Activated CD4-positive, alpha-beta T cell treated with anti-CD3 and anti-CD28 coated beads, Interleukin-2, amount 50 U/mL, for 24 hours (primary cell): ENCODE measurements at places on chromosomes 3 and 15.

DNA sequence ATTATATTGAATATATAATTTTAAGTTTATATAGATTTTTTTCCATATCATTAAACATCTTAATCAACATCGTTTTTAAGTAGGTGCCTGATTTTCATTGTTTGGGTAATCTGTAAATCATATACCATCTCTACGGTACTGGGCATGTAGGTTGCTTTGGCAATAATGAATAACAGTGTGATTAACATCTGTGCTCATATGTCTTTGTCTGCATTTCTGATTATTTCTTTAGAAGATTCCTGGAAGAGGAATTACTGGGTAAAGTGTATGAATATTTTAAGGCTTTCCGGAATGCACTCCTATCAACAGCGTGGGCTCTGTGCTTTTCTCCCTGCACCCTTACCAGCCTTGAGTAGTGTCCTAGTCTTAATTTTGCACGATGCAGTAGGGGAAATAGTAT, 119.8 kb upstream of the LIPC start:
- no peak for DNase-seq

- DNase-seq: no peak
Observed at GRCh38 chr15:72033711-72034110, 84.2 kb downstream of the MYO9A start.

- DNase-seq: peak; percentile 61
Observed at GRCh38 chr3:159988617-159989271, at the start of gene IL12A. Gene IL12A, plus strand, starts transcription at chr3:159988835.

GRCh38 chr3:40333416-40333815, 23.9 kb downstream of the EIF1B start:
- DNase-seq: no peak

- DNase-seq: no peak
Observed at GRCh38 chr3:100968932-100969906, 24.0 kb downstream of the ABI3BP start.

GRCh38 chr3:72847282-72847681, 963 bp downstream of the SHQ1 start:
- no peak for DNase-seq

GRCh38 chr3:195150181-195151118, 120.5 kb downstream of the XXYLT1 start:
- no peak for DNase-seq

DNA sequence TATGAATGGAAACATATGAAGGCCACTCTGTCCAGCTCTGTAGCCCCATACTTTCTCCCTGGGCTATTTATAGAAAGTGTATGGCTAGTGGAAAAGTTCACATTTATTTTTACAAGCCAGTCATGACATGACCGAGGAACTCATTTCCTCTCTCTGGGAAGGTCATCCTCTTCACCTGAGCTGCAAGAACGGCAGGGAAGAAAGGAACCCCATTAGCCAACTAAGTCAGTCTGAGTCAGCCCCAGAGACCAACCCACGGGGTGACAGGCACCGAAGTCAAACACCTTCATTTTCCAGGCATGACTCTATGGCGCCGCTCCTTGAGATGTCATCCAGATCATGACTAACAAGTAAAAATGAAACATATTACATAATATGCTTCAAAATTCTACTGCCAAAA, 4.8 kb downstream of the PAQR9 start:
- no peak for DNase-seq

DNA sequence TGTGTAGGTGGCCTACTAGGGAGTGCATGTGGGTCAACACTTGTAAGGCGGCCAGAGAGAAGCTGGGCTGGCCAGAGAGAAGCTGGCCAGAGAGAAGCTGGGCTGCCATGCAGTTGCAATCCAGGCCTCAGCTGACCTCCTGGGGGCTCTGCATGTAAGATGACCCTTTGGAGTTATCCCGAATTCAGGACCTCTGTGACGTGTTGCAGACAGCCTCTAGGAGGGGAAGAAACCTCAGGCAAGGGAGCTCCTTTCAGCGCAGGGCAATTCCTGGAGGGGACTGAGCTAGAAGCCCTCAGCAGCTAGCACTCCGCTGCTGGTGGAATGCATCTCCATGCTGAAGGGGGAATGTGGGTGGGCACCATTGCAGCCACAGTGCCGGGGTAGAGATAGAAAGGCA, 15.8 kb upstream of the KBTBD12 start:
- no peak for DNase-seq

GRCh38 chr15:48653913-48654670, 8.6 kb upstream of the FBN1 start:
- no peak for DNase-seq

DNA sequence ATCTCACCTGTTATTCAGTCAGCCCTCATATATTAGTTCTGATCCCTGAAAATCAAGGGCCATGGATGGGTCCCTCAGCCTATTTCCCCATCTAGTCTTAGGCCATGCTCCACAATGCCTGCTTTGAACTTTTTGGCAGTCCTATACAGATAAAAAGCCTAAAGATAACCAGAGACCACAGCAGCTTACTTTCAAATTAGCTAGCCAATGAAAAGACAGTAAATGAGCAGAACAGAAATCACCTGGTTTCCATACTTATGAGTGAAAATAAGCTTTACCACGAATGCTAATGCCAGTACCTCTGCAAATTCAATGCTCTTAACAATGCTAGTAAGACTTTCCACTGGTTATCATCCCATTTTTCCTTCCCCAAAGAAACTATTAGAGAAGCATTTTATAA, 141.6 kb upstream of the SPRED1 start:
- no peak for DNase-seq

- DNase-seq: no peak
Observed at GRCh38 chr3:72232331-72232730, 447.4 kb upstream of the PROK2 start.

DNA sequence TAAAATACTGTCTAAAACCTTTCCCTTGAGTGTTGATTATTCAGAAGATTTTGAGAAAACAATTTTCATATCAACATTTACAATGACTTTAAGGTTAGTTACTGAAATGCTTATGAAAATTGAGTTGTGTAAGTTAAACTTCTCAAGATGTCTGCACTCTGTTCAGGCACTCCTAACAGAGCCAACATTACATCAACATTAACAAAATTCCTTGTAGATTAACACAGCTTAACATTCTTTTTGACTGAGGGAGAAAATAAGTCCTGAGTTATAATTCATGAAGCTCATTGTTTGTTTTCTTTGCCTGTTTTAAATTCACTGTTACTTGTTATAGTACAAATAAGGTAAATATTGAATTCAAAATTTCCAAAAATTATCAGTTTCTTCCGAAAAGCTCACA, 9.0 kb downstream of the ACKR4 start:
- DNase-seq: no peak

DNA sequence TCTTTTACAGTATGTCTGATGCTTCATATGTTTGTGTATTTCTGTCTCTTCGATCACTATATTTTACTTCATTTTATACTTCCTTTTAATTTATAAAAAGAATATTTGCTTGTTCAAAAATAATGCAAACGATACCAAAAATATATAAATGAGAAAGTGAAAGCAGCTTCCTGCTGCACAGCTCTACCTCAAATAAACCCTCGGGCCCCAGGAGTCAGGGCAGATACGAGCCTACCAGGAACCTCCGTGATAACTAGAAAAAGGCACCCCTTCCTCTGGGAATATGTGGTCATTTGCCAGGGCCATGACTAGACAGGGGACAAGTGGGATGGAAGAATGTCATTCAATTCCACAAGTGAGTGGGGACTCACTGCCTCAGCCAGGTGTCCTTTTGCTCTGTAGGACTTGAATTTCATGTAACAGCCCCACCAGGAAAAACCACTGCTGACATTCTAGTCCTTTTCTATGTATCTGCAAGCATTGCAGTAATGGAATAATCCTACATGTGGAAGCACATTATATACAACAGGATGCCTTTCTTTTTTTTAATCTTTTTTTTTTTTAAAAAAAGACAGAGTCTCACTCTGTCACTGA, 133.3 kb downstream of the SUCLG2 start:
- no peak for DNase-seq

DNA sequence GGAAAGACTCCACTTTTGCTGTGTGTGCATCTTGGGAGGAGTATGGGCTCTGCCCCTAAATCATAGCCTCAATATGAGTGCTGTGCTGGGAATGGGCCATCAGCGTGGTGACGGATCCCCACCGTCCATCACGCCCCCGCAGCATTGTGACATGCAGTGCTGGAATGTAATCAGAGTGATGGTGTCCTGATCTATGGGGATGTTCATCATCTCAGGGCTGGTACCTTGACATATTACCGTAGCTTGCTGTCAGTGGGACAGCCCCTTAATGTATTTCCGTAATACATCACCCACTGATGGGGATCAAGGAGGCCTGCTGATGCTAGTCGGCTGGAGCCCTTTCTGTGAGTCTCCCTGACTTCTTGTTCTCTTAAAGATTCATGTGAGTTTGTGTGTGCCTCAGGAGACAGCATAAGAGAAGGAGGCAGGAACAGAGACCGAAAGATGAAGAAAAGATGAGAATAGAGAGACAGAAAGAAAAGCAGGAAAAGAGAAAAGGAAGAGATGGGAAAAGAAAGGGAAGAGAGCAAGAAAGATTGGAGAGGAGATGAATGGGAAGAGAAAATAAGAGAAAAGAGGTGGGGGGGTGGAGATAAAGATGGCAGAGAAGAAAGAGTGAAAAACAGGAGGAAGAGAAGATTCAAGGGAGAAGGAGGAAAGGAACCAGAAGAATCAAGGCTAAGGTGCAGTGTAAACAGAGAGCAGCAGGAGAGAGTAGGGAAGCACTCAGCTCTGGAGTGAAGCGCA, 183.7 kb downstream of the RPLP1 start:
- DNase-seq: no peak
